ENCODE measurements at places on chromosomes 11 and 22.

DNA sequence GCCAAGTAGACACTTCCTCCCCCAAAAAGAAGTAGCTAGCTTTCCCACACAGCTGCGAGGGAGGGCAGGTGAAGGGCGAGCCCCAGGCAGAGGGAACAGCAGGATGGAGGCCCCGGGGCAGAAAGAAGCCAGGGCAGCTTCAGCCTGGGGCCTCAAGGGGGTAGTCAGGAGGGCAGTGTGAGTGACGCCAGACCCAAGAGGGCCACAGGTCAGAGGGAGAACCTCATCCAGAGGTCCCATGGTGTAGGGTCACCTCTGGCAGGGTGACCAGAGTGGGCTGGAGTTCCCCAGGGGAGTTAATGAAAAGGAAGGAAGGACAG, 9.2 kb downstream of the PRR5 start:
- no peak for DNase-seq

DNA sequence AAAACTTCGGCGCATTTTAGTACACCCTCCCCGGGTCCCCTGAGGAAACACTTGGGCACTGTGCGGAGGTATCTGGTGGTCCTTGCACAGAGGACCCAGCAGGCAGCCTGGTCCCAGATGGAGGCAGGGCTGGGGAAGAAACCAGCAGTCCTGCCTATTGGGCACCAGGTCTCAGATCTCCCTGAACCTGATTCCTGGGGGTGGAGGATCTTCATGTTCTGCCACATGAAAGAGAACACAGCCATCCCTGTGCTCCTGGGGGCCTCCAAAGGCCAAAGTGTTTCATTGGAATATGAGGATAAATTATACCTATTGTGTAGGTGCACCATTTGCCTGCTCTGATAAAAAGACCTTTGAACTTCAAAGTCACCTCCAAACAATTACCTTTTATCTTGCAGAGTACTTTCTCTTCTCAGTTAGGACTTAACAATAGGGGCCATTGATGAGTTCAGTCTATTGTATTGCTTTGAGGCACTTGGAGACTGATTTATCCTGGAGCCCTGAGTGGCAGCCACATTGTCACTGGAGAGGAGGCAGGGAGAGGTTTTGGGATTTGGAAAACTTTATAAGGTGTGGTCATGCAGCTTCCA, 1.8 kb downstream of the RCN1 start:
- no peak for DNase-seq

DNA sequence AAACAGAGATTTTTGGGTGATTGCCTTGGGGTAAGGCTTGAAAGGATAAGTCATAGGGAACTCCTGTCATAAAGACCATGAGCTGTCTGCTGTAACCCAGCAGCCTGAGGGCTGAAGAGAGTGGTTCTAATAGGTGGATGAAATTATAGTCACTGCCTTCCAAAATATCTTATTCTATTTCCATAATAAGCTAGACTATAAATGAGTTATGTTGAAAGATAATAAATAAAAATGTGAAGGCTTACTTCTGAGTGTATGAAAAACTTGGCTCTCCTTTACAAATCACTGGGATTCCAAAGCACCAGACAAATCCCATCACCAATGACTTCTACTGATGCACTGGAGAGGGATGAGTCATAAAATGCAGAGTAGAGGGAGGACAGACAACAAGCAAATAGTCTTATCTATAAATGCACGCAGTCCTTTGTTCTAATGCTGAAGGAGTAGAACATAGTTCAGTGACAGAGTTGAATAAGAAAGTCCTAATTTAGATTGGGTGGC, 775.0 kb upstream of the LRRC4C start:
- no peak for DNase-seq

DNA sequence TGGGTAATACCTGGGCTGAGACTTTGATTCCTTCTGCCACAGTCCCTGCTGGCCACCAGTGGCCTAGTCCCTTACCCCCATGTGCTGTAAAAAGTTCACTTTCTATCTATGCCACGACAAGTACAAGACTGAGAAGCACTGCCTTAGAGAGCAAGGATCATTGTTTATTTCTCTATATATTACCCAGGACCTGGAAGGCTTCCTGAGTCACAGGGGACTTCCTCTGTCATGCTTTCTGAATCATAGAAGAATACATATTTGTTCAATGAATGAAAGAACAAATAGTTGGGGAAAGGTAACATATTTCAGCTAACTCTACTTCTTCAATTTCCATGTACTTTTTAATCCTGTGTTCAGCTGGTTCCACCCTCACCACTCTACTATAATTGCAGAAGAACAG, 5.5 kb upstream of the SYT9 start:
- DNase-seq = no peak

GRCh38 chr11:9716275-9717039, 52.6 kb downstream of the SWAP70 start:
- no peak for DNase-seq

DNA sequence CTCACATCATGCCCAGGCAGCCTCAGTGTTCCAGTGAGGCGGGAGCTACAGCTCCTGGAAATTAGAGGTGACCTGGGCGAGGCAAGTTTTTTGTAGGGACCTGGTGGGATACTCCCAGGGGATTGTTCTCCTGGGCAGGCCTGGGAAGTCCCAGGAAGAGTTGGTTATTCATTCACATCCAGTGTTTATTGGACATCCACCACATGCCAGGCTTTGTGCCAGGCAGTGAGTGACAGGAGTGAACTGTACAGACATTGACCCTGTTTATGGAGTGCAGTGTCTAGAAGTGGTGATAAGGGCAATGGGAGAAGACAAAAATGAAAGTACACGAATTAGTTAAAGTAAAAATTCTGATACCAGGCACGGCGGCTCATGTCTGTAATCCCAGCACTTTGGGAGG, 29.4 kb downstream of the YWHAH start:
- no peak for DNase-seq

GRCh38 chr22:48101704-48102103, 1339.3 kb downstream of the TBC1D22A start:
- peak; percentile 59 for DNase-seq

- DNase-seq = no peak
Measured at GRCh38 chr11:17821648-17822400, 87.2 kb downstream of the KCNC1 start.

DNA sequence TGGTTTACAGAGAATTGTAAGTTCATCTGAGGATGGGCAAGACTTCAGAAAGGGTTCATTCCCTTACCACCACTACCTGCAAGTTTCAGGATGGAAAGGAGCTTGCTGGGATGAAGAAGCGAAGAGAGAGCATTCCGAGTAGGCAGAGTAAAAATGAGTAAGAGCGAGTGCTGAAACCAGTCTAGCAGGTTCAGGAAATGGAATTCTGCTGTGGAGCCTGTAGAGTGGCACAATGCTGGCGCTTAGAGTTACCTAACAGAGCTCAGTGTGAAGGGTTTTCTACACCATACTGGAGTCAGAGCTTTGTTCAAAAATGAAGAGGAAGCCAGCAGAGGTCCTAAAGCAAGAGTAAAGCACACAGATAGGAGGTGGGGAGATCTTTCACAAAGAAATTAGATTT, 179.2 kb upstream of the ZC3H12C start:
- DNase-seq = no peak

DNA sequence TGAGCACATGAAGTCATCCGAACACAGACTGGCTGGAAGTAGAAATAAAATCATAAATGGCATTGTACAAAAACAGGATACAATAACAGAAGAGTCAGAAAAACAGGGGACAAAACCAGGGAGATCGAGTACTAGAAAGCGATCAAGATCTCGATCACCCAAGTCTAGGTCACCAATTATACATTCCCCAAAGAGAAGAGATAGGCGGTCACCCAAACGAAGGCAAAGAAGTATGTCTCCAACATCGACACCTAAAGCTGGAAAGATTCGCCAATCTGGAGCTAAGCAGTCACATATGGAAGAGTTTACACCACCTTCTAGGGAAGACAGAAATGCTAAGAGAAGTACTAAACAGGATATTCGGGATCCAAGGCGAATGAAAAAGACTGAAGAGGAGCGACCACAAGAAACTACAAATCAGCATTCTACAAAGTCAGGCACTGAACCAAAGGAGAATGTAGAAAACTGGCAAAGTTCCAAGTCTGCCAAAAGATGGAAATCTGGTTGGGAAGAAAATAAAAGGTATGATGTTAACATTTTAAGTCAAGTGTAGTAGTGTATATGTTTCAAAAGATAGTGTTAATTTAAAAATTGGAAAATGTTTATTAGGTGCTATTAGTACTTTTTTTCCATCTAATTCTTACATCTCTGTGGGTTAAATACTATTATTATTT, 9.4 kb downstream of the PCF11 start:
- no peak for DNase-seq

GRCh38 chr11:65501186-65501471, 2.3 kb downstream of the MALAT1 start:
- no peak for DNase-seq

DNA sequence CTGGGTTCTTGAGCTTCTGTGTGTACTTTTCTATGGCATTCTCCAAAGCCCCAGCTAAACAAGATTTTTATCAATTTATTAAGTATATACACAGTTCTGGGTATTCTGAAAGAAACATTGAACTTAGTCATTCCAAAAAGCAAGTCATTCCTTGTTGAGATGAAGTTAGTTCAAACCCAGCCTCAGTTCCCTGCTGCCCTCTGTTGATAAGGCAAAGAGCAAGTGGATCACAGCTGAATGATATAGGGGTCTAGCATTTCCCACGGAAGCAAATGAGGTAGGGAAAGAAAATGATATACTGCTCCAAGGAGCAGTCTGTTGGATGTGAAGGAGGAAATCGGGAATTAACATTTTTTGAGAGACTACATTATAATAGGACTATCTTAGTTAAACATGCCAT, 841.8 kb upstream of the TENM4 start:
- DNase-seq = no peak

- DNase-seq = no peak
Measured at GRCh38 chr11:78377625-78378418, 39.8 kb downstream of the GAB2 start.

DNA sequence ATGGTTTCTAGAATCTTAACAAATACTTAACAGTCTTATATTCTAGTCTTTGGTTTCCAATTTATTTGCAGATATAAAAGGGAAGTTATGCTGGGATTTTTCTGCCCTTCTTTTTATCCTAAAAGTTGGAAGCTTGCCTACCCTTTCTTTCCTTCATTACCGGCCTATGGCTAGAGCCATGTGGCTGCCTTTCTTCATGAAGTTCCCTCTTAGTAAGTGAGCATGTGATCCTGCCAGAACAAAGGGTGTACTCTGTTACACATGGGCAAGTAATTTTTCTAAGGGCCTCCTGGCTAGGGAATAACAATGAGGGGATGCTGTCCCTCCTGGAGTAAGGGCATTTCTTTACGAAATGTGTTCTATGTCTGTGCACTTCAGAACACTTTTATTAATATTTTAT, 252.1 kb upstream of the PITPNB start:
- no peak for DNase-seq

DNA sequence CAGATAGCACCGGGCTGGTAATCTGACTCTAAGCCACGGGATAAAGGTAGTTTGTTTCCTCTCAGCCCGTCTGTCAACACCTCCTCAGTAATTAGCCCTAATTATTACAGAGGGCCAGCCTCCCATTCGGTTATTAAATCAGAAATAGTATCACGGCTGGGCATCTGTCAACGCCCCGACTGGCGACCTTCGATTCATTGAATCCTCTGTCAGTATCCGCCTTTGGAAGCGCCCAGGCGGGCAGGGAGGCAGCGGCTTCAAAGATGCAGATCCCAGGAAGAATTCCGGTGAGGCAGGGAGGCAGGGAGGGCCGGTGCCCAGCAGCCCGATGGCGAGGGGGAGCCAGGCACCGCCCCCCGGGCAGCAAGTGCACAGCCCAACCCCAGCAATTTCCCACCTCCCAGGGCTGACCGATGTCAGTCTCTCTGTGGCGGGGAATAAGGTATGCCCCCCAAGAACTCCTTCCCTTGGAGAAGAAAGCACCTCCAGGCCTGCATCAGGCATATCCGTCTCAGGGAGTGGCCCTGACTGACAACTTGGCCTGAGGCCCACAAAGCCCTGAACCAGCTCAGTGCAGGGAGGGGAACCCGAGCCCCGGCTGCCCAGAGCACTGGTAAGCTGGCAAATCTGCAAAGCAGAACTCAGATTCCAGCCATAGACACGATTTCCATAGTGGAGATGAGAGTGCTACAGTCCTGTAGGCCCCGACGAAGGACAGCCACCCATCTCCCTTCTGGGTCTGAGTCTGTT, 11.4 kb downstream of the GNB1L start:
- no peak for DNase-seq

GRCh38 chr11:116044941-116045340, 540.7 kb upstream of the CADM1 start:
- DNase-seq = no peak

- DNase-seq = no peak
Measured at GRCh38 chr22:23365524-23365923, 185.2 kb downstream of the BCR start.

DNA sequence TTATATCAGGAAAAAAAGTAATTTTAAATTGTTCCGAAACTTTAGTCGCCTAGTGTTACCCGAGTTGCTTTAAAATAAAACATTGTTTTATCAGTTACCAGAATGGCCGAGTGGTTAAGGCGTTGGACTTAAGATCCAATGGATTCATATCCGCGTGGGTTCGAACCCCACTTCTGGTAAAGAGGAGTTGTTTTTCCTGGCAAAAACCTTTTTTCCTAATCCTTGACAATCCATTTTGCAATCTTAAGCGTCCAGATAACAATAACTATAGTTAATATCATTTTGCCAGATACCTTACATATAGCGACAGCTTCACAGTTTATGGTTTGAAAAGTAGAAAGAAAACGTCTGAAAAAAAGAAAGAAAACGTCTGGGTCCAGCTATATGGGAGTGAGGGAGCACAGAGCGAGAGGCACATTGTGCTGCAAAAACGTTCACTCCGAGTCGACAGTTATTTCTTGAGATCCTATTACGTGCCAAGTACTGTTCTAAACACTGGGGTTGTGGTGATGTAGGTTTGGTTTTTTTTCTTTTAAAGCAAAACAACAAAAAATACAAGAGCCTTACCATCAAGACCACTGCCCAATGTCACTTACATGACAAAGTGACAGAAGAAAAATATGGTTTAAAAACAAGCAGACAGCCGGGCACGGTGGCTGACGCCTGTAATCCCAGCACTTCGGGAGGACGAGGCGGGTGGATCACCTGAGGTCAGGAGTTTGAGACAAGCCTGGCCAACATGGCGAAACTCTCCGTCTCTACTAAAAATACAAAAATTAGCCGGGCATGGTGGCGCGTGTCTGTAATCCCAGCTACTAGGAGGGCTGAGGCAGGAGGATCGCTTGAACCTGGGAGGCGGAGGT, 40.6 kb downstream of the OR4D9 start:
- DNase-seq = no peak
